ENCODE measurements at places on chromosomes 4 and X. TPM values are rescaled to one million over a fixed set of nuclear protein-coding genes. Genes with fewer than 3 reads are reported as not detected.

Gene CENPVL2
- 2.9 TPM for total RNA-seq

Gene RIPPLY1
- not detected for total RNA-seq

Gene CENPVL1
- total RNA-seq: 3.2 TPM

Gene NUP62CL
- total RNA-seq: 2.6 TPM

Gene VCX
- not detected for total RNA-seq

Gene L1CAM
- 38.7 TPM for total RNA-seq

Data from H1 (cell line).